ENCODE measurements at places on chromosomes 7 and 10. TPM values are rescaled to one million over a fixed set of nuclear protein-coding genes. Genes with fewer than 3 reads are reported as not detected.

Gene TAS2R41
- 2.5 TPM for total RNA-seq

Gene SLC18A3
- not detected for total RNA-seq

Gene MPLKIP
- total RNA-seq = 20.2 TPM

Gene OR9A2
- total RNA-seq = not detected

Gene WNT8B
- total RNA-seq = not detected

Gene SRPK2
- total RNA-seq = 31.1 TPM

Gene HOXA6
- not detected for total RNA-seq

Gene PON1
- not detected for total RNA-seq

Gene GPER1
- total RNA-seq = 5.3 TPM

Gene TCERG1L
- total RNA-seq = not detected

GRCh38 chr10:33249659-33250345, 84.7 kb downstream of the NRP1 start:
- DNase-seq = no peak
- H3K27me3 ChIP-seq = no peaks in the 10 kb centered on the region
- peaks cover 13% of the 10 kb centered on the region for H3K36me3 ChIP-seq
- H3K4me3 ChIP-seq = no peak overlapping the region
- H3K27ac ChIP-seq = no peak overlapping the region

- no peak for DNase-seq
- H3K27me3 ChIP-seq = no peaks in the 10 kb centered on the region
- H3K36me3 ChIP-seq = no peaks in the 10 kb centered on the region
- H3K4me1 ChIP-seq = no peaks in the 10 kb centered on the region
- H3K4me3 ChIP-seq = no peak overlapping the region
Observed at GRCh38 chr10:106919871-106920282, 244.6 kb downstream of the SORCS1 start.

GRCh38 chr7:98202367-98203195, 8.7 kb upstream of the BHLHA15 start:
- H3K4me3 ChIP-seq = no peak overlapping the region
- DNase-seq = no peak
- H3K36me3 ChIP-seq = peaks cover 9% of the 10 kb centered on the region
- H3K27me3 ChIP-seq = no peaks in the 10 kb centered on the region
- no peaks in the 10 kb centered on the region for H3K4me1 ChIP-seq

DNA sequence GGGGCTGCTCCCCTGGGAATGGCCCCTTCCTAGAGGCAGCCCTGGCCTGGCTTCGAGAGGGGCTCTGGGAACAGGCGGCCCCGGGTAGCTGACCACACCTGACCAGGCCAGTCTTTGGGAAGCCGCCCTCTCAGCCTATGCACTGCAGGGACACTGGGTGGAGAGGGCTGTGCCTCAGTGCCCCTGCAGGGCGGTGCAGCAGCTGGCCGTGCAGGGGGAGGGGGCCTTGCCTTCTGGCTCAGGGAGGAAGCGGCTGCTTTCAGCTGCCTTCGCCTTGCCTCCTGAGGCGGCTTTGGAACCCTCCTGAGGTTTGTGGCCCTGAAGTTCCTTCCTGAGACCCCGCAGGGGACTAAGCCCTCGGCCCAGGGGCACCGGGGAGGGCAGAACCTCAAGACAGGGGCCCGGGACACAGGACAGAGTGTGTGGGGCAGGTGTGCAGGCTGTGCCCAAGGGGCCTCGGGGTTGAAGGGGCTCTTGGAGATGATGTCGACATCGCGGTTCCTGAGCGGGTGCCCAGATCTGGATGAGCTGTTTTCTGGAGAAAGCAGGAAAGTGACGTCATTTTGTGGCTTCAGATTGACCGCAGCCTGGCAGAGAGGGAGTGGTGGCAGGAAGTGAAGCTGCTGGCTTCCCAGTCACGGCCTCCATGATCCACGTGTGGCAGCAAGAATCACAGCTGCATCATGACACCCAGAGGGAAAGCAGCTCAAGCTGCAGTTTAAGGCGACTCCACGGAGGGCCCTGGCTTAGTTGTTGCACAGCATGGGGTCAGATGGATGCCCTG, 17.7 kb downstream of the ADAM8 start:
- H3K4me3 ChIP-seq = no peak overlapping the region
- H3K27me3 ChIP-seq = no peaks in the 10 kb centered on the region
- H3K27ac ChIP-seq = peak overlapping the region; percentile 59
- peak; percentile 64 for DNase-seq
- H3K4me1 ChIP-seq = peaks cover 41% of the 10 kb centered on the region
- H3K36me3 ChIP-seq = no peaks in the 10 kb centered on the region

GRCh38 chr10:71361581-71361980, 35.1 kb upstream of the CDH23 start:
- peaks cover 12% of the 10 kb centered on the region for H3K36me3 ChIP-seq
- H3K4me1 ChIP-seq = no peaks in the 10 kb centered on the region
- DNase-seq = no peak
- no peaks in the 10 kb centered on the region for H3K27me3 ChIP-seq

DNA sequence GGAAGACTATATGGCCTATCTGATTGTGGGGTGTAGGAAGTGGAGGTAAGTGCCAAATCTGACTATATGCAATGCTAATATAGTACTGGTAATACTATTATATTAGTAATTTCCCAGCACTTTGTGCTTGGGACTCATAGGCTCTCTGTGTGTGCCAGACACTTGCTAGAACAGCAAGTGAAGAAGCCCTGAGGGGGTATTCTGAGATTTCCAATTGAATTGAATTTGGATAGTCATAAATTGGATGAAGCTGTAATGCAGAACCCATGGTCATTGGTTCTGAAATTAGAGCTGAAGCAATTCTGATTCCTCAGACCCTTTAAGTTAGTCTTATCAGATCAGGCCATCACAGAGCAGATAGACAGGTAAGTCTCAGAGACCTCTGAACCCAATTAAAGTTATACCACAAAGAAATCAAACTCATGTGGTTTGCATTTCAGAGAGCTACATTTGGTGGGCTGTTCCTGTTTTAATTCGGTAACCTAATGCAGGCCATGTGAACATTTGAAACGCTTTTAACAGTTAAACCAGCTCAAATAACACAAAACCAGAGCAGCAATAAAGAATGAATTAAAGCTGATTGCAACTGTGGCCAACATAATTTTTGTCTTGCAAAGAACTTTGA, 179.5 kb downstream of the CREB5 start:
- H3K27ac ChIP-seq = no peak overlapping the region
- H3K4me1 ChIP-seq = no peaks in the 10 kb centered on the region
- H3K4me3 ChIP-seq = no peak overlapping the region
- no peak for DNase-seq

DNA sequence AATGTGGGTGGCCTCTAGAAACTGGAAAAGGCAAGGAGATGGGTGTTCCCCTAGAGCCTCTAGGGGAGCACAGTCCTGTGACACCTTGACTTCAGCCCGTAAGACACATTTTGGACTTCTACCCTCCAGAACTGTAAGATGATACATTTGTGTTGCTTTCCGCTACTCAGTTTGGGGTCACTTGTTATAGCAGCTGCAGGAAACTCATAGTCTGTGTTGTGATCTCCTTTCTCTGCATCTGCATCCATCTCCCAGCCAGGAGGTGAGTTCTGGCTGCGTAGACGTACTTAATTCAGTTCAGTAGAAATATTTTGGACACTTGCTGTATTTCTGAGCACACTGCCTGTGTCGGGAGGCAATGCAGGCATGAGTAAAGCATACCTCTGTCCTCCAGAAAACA, 29.3 kb upstream of the DMBT1 start:
- H3K4me3 ChIP-seq = no peak overlapping the region
- DNase-seq = no peak
- H3K4me1 ChIP-seq = no peaks in the 10 kb centered on the region

GRCh38 chr7:130961128-130961601, 227.2 kb upstream of the KLF14 start:
- DNase-seq = no peak
- H3K36me3 ChIP-seq = peaks cover 5% of the 10 kb centered on the region
- peak overlapping the region; percentile 0 for H3K4me3 ChIP-seq

DNA sequence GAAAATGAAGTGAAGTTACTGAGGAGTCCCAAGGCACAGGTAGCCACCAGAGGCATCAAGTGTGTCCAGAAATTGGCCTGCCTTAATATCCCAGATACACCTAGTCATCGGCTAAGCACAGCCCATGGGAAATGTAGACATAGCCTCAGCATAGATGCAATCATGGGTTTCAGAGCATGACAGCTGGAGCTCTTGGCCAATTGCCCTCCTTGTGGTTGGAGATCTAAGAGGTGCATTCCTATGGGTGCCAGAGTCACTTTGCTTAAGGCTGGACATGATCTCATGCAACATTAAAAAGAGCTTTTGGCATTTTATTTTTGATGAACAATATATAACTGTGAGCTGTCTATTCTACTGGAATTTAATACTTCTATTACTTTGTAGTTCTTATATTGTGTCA, 758.0 kb upstream of the LRRTM3 start:
- no peak overlapping the region for H3K27ac ChIP-seq
- no peaks in the 10 kb centered on the region for H3K36me3 ChIP-seq
- H3K4me1 ChIP-seq = no peaks in the 10 kb centered on the region
- DNase-seq = no peak
- H3K4me3 ChIP-seq = no peak overlapping the region
- no peaks in the 10 kb centered on the region for H3K27me3 ChIP-seq

DNA sequence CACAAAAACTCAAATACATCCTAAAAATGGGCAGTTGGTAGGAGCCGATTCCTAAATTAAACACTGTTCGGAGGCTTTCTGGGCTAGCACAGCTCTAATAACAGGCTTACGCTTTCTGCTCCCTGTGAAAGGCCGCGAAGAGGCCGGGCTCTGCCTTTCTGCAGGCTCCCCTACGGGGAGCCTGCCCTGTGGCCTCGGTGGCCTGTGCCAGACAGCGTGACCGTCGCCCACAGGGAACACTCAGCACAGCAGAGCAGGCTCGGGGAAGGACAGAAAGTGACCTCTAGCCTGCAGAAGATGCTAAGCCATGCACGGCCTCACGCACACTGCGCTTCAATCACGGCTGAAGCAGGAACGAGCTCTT, 64.2 kb downstream of the DIP2C start:
- H3K4me3 ChIP-seq = peak overlapping the region; percentile 39
- peaks cover 25% of the 10 kb centered on the region for H3K4me1 ChIP-seq

DNA sequence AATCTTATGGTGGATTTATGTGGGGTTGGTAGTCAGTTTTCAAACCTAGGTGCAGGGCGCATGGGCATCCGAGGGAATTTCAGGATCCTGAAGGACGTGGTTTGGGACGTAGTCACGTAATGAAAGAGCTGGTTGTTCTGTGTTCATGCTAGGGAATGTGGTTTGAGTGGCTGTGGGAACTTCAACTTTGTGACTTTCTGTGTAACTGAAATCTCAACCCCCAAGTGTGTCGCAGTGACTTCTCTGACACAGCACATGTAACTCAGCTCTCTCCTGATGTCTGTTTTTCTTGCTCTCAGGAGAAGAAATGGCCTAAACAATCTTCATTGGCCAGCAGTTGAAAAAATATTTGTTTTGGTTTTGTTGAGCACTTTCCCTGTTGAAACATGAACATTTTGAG, 199.0 kb downstream of the PTEN start:
- DNase-seq = no peak
- H3K4me1 ChIP-seq = peaks cover 28% of the 10 kb centered on the region
- H3K4me3 ChIP-seq = peak overlapping the region; percentile 0
- no peaks in the 10 kb centered on the region for H3K27me3 ChIP-seq

DNA sequence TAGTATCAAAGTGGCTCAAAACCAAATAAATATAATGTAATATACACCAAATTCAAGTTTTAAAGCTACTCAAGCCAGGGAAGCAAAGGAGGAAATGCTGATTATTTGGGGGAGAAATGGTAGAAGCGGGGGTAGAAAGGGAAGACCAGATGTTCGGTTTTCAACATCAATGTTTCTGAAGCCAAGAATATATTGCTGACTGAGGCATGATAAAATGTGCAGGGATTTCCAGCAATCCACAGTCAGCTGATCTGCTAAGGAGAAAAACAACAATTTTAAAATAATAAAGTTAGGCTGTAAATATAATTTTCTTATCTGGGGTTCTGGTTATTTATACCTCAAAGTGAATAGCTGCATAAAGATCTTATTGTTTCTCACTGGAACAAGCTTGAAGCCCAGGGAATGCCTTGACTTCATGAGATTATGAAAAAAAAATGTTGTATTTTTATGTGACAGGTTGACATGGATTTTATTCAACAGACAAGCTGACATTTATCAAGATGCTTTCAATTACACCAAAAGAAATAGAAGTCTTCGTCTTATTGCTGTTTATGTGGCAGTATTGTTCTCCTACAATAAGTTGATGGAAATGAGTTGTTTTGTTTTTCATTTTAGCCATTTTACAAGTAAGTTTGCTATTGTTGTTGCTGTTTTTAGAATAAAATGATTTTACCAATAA, 28.6 kb upstream of the BMPER start:
- DNase-seq = no peak
- H3K4me1 ChIP-seq = peaks cover 23% of the 10 kb centered on the region
- no peaks in the 10 kb centered on the region for H3K36me3 ChIP-seq
- no peaks in the 10 kb centered on the region for H3K27me3 ChIP-seq
- no peak overlapping the region for H3K4me3 ChIP-seq
- H3K27ac ChIP-seq = no peak overlapping the region

DNA sequence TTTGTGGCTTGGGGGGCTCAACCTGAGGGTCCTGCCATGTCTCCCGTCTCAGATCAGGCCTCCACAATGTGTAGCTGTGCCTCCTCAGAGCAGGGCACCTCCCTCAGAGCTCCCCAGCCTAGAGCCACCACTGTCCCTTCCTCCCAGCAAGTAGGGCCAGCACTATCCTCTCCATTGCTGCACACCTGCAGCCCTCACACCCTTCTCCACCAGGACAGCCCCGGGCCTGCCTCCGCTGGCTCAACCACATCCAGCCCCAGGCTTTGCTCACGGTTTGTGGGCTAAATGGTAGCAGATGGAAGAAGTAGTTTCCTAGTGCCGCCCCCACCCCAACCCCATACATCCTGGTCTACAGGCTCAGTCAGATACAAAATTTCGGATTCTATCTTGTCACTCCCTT, 10.1 kb downstream of the NFKB2 start:
- H3K4me1 ChIP-seq = peaks cover 9% of the 10 kb centered on the region
- peaks cover 6% of the 10 kb centered on the region for H3K27me3 ChIP-seq
- peaks cover 12% of the 10 kb centered on the region for H3K36me3 ChIP-seq
- no peak for DNase-seq
- no peak overlapping the region for H3K4me3 ChIP-seq
- H3K27ac ChIP-seq = no peak overlapping the region

DNA sequence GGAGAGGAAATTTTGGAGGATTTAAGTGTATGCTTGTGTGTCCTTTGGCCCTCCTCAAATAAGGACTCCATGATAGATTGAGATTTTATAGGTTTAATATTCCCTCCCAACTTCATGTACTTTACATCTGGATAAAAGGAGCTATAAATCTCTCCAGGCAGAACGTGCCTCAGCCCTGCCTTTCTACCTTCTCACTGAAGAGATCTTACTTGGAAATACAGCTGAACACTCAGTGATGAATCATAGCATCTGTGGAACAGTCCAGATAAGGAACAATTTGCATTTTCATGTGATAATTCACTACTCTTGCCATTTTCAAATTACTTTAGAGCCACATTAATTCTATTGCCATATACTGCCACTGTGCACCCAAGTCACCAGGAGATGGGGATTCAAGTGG, 364.6 kb upstream of the PODXL start:
- no peaks in the 10 kb centered on the region for H3K4me1 ChIP-seq
- no peak overlapping the region for H3K4me3 ChIP-seq
- H3K27ac ChIP-seq = no peak overlapping the region
- no peaks in the 10 kb centered on the region for H3K27me3 ChIP-seq
- no peak for DNase-seq
- no peaks in the 10 kb centered on the region for H3K36me3 ChIP-seq

- no peak overlapping the region for H3K27ac ChIP-seq
- H3K27me3 ChIP-seq = no peaks in the 10 kb centered on the region
- no peak for DNase-seq
- H3K36me3 ChIP-seq = no peaks in the 10 kb centered on the region
- peaks cover 6% of the 10 kb centered on the region for H3K4me1 ChIP-seq
- H3K4me3 ChIP-seq = no peak overlapping the region
Observed at GRCh38 chr7:68224041-68224741, 1227.6 kb downstream of the TYW1 start.

- peak overlapping the region; percentile 92 for H3K27ac ChIP-seq
- H3K4me1 ChIP-seq = peaks cover 18% of the 10 kb centered on the region
- no peak for DNase-seq
- no peaks in the 10 kb centered on the region for H3K36me3 ChIP-seq
- no peaks in the 10 kb centered on the region for H3K27me3 ChIP-seq
Observed at GRCh38 chr10:125162120-125162931, 2.0 kb upstream of the CTBP2 start.

Data from thoracic aorta (tissue), 2 donors.